Amniotic stem cell (primary cell): ENCODE measurements at places on chromosomes 2 and 18.
A peak's percentile ranks its signal among the peaks of the same experiment; 100 is the strongest.

DNA sequence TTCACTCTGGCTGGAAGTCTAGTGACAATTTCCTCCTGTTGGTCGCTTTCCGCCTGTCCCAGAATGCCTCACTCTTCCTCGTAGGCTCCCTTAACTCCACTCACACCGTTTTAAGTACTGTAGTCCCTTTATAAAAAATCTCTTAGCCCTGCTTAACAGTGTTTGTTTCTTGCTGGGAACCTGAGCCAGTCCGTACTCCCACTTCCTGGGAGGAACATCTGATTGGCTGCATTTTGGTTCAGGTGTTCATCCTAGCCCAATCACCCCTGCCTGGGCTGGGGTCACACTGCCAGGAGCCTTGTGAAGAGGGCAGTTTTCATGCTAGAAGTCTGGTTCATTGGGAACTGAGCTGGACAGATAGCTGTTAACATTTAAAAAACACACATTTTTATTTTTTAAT, 25.6 kb upstream of the TOGARAM2 start:
- no peak for DNase-seq

DNA sequence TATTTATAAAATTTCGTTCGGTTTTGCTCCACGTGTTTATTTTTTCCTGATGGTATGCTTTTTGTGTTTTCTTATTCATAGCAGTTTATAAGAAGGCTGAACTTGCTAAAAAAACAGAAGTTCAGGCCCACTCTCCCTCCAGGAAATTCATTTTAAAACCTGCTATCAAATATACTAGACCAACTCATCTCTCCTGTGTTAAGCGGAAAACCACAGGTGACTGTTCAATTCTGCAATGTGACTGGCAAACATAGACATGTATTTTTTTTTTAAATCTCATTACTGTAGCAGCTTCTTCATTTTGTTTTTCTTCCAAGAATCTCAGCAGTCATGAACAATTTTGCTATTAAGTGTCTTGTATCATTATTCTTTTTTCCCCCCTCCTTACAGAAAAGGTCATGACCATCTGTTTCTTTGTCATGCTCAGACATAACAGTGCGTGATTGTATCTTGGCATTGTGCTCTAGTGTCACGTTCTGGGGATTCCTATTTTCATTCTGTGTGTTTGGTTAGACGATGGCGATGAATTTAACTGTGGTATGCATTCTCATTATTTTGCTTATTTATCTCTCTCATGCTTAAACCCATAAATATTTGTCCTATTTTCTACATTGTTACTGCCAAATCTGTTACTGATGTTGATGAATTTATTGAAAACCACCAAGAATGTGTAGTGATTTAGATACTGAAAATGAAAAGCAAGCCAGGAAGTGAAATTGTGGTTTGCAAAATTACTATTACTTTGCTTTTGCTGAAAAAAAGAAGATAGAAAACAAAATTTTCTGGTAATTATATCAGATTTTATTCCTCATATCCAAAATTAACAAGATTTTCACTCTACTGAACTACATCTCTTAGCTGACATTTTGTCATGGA, 74.6 kb upstream of the UNC80 start:
- DNase-seq: no peak

DNA sequence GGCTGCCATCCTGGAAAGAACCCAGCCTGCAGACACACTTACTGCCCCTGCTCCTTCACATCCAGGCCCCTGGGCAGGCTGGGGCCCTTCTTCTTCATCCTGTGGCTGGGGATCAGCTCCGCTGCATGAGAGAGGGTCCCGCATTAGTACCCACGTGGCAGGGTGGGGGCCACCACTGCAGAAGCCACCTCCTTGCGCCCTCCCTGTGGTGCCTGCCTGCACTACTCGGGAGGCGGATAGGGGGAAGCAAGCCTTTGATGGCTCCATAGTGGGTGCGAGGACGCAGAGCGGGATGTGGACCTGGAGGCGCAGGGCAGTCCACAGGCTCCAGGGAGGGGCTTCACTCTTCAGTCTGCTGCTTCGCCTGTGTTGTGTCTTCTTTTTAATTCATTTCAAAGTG, 46.7 kb downstream of the GPC1 start:
- no peak for DNase-seq

DNA sequence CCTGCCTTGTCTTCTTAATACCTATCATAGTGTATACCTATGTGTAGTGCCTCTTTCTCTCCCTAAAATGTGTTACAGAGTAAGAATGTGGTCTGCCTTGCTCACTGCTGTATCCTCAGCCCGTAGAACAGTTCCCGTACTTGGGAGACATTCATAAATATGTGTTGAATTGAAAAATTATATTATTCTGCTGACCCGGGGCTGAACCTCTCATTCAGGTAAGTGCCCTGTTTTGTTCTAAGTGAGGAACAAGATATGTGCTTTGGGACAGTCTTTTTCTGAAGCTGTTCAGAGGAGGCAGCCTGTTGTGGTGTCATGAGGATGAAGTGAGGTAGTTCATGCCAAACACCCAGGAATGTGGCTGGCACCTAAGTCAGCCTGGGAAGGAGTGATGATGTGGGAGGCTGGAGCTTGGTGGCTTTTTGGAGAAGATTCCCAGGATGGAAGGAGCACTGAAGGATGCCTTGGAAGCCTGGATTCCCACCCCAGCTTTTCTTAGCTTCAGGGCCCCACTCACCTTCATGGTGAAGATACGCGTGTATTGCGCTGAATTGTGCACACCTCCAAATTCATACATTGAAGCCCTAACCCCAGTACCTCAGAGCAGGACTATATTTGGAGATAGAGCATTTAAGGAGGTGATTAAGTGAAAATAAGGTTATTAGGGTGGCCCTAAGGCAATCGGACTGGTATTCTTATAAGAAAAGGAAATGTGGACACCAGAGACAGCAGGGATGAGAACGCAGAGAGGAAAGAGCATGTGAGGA, 166.3 kb downstream of the DDX1 start:
- no peak for DNase-seq

- no peak for DNase-seq
Observed at GRCh38 chr18:59376351-59376935, 17.4 kb upstream of the LMAN1 start.

DNA sequence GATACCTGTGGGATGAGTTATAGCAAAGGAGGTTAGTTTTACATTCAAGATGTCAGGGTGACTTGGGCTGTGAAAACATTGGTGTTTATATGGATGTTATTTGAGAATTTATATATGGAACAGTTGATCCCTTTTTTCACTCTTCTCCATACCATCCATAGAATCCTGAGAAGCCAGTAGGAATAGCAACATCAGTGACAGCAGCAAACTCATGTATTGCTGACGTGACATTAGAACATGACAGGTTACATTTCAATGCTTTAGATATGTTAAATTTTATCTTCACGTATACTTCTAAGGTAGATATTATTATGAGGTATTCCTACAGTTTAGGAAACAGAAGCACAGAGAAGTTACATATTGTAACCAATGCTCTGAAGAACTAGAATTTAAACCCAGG, 745.2 kb upstream of the GCFC2 start:
- DNase-seq: no peak

- no peak for DNase-seq
Observed at GRCh38 chr2:168543037-168543436, 87.0 kb downstream of the CERS6 start.

DNA sequence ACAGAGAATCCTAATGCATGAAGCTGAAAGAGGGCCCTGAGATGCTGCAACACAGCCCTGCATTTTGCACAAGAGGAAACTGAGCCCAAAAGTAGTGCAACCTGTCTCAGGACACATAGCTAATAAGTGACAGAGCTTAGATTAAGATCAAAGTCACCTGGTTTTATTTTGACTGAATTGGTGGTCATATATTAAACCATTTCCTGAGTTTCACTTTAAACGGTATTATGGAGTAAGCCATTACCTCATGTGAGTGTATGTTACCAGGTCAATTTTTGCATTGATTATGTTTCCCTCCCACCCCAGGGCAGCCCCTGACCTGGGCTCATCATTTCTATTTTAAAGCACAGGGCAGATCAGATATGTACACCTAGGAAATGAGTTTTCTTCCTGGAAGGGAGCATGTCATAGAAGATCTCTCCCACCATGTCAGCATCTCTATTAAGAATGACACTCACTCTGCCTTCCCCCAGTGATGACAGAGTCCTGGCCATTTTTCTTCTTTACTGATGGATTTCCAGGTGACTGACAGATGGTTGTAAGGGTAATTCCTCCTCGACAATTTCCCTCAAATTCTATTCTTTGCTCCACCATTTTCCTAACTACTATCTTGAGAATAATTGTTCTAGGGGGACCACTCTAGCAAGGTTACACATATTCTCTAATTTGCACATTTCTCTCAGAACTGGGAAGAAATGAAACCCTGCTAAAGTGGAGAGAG, 441.3 kb upstream of the SLC14A2 start:
- no peak for DNase-seq

GRCh38 chr2:28334527-28334894, 58.1 kb upstream of the FOSL2 start:
- no peak for DNase-seq

- peak; percentile 82 for DNase-seq
Observed at GRCh38 chr18:12934454-12935071, 13.2 kb upstream of the SEH1L start.

DNA sequence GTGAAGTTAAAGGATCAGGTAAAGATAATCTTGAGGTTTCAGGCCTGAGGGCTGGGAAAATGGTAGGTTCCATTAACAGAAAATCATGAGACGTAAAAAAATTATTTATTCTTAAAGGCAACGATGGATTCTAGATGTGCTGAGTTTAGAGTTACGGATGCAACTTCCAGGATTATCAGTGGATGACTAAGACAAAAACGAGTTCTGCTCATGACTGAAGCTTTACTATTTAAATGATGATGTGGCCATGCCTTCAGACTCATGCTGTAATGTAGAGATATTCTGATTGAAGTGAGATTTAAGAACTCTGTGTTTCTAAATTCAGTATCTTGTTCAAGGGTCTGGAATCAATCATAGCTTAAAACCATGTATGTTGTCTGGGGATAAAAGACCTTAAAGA, 5.0 kb downstream of the TMEM237 start:
- DNase-seq: no peak

GRCh38 chr18:33210575-33211189, 229.8 kb downstream of the CCDC178 start:
- DNase-seq: peak; percentile 21

GRCh38 chr2:131050896-131051295, 42.4 kb downstream of the FAM168B start:
- no peak for DNase-seq

- DNase-seq: no peak
Observed at GRCh38 chr2:166419616-166419934, 43.8 kb upstream of the SCN9A start.
